ENCODE measurements at places on chromosomes 7 and 10.

DNA sequence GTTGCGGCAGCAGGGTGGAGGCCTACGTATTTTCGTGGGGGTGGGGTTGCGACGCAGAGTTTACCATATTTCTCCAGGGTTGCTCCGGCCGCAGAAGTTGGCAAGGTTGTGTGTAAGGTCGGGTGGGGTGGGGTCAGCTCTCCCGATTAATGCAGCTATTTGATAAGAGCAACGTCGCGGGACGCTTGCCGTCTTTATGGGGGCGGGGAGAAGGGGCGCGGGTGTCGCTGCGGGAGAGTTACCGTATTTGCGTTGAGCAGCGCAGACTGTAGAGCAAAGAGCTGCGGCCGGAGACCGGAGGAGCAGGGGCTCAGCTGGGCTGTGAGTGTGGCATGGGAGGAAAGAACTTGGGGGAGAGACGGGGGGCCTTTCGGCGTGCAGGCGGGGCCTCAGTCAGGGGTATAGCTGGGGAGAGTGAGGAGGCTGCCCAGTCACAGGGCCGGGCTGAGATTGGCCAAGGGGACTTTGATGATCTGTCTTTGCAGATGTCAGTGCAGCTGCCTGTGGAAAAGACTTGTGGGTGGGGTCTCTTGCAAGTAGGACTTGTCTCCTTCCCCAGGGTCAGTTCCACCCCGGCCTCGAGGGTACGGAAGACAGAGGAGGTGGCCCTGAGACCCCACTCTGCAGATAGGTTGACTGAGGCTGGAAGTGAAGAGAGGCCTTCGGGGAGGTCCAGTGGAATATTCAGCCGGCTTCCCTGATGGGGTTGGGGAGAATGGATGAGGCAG, 26.6 kb downstream of the ZNF775 start:
- no peak for DNase-seq

DNA sequence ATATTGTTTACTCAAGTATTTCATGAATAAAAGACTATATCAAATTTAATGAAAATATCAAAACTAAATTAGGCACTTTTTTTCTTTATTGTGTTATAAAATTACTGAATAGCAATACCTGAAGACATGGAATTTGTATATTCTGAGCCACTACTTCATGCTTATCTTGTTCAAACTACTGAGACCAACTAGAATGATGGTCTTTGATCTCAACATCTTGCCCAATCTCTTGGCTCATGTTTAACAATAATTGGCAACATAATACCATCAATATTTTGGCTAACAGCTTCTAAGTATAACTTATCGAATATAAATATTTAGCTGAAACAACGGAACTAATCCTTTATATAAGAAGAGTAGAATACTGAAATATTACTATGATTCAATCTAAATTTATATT, 56.5 kb upstream of the AGMO start:
- DNase-seq: no peak

GRCh38 chr7:91835826-91836368, 44.6 kb downstream of the MTERF1 start:
- no peak for DNase-seq

DNA sequence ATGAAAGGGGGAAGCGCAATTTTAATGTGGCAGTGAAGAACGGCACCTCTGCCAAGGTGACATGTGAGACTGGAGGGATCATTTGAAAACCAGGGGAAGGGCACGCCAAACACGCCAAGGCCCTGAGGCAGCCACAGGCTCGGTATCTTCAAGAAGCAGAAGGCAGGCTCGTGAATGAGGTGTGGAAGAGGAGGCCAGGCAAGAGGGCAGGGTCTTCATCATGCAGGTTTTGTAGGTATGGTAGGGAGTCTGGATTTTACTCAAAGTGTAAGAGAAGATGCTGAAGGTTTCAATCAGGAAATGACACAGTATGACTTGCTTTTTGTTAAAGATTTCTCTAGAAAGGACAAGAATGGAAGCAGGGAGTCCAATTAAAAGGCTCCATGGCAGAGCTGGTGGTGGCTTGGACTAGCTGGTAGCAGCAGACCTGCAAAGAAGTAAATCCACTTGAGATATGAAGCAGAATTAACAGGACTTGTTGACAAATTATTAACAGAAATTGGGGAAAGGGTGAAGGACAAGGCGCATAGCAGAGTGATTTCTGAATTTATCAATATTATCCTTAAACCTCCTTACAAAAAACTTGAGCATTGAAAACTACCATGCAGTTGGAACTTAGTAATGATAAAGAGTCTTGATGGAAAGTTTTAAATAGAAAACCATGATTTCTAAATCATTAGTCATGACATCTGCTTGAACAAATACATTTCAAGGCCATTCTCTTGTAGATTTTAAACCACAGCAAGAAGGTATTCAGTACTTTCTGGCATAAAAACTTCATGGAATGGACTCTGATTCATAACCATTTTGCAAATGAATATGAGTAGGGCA, 70.4 kb downstream of the COA1 start:
- DNase-seq: no peak

- no peak for DNase-seq
These were observed 138.2 kb downstream of the ADAM12 start for GRCh38 chr10:126250045-126250444.

- DNase-seq: no peak
These were observed 111.5 kb upstream of the RAB18 start for GRCh38 chr10:27392606-27393005.

GRCh38 chr10:70970830-70971229, 82.5 kb upstream of the PCBD1 start:
- no peak for DNase-seq

GRCh38 chr10:131264110-131264788, 47.3 kb downstream of the TCERG1L start:
- no peak for DNase-seq

DNA sequence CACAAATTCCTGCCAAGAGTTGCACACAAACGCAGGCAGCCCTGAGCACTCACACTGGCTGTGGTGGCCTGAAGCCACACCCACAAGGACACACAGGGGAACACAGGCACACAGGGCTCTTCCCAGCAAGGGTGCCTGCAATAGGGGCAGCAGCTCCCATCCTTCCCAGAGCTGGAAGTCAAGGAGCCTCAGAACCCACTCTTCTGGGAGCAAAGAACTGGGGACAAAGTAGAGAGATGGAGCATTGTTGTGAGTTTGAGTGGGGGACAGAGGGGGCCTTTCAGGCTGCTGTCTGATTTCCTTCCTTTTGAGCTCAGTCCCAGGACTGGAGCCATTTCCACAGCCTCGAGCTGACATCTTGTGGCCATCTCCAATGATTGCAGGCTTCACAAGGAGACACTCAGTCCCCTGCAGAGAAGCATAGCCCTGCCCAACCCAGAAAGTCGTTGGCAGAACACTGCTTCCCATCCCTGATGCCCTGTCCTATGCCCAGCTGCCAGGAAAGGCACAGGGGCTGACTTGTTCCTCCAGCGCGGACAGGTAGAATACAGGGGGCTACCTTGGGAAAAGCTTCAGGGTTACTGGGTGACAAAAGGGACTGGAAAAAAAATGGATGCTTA, 34.4 kb upstream of the SLF2 start:
- DNase-seq: peak; percentile 8

DNA sequence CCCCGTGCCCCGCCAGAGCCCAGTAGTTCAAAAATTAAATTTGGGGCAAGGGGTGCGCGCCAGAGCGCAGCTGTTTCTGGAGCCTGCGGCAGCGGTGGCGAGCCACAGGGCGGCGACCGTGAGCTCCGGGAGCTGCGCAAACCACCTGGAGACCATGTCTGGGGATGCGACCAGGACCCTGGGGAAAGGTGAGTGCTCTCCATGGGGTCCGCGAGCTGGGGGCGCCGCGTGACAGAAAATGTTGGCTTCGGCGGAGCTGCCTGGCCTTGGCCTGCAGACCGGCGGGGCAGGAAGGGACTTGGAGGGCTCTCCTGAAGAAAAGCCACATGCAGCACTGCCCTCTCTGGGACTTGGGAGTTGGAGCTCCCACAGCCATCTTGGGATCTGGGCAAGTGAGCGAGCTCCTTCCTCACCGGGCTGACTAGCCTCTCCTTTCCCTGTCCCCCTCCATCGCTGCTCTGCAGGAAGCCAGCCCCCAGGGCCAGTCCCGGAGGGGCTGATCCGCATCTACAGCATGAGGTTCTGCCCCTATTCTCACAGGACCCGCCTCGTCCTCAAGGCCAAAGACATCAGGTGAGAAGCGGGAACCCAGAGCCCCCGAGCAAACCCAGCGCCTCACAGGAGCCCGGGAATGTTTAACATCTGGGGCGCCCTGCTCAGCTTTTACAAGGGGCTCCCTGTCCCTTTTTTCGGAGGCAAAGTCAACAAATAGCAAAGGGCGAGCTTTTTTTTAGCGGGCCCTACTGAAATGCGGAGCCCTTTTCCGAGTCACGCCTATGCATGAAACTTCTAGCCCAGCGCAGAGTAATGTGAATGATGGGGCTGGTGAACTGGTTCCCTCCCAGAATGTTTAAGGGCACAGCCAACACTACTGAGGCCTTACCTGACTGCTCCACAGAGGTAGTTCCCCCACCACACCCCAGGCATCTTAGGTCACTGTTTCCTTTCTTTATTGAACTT, 6.1 kb downstream of the GSTO2 start:
- DNase-seq: no peak

DNA sequence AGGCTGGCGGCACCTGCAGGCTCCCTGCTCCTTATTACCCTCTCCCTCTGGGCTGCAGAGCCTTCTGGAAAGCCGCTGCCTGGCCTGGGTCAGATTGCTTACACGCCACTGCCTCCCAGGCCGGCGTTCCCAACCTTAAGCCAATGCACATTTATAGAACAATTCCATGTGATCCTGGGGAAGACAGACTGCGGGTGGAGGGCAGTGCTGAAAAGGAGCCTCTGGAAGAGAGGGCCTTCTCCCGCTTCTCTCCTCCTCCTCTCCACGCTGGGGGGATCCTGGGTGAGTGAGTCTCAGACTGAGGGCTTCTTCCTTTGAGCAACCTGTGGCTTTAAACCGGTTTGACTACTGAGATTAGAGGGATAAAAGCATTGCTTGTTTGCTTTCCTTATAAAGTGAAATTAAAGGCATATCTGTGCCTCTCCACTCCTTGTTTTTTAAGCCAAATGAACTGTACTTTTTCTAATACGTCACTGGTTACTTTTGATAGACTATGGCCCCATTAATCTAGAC, 5.5 kb downstream of the TACC2 start:
- no peak for DNase-seq

DNA sequence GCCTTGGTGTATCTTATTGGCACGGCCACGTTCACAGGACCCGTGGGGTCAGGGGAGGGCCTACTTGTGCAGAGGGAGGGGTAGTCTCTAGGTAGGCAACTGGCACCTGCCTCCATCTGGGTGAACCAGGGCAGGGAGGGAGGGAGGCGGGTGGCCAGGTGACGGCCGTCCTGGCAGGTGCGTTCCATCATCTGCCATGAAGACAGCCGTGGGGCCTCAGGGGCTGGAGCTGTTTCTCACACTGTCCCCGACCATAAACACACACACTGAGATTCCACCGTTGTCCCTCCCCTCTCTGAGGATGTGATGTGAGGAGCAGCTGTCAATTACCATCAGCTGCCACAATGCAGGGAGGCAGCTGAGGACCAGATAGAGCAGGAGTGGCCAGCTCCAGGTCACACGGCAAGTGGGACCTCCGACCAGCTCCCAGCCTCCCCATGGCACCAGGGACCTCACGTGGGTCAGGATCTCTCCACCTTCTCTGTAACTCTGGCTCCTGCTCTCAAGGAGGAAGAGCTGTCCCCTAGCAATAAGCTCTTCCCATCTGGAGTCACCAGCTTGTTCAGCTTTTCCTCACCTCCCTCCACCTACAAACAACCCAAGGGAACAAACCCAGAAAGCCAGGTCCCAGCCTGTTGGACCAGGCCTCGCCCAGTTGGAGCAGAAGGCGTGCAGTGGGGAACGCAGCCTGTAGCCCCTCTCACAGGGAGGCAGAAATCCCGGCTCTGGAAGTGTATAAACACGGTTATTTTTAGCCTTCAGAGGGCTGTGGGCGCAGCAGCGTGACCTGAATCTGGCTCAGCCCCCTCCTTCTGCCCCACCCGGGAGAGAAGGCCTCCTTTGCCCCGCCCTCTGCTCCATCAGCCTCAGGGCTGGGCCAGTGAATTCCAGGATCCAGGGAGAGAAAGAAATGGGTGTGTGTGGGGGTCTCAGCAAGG, 33.1 kb downstream of the ZMIZ1 start:
- DNase-seq: no peak

GRCh38 chr7:137789215-137789882, 57.4 kb downstream of the DGKI start:
- no peak for DNase-seq

- DNase-seq: no peak
These were observed 117.4 kb downstream of the LHPP start for GRCh38 chr10:124579011-124579399.

- no peak for DNase-seq
These were observed 16.0 kb downstream of the IL2RA start for GRCh38 chr10:6045878-6046772.

GRCh38 chr7:74312418-74313028, 23.3 kb downstream of the CLIP2 start:
- DNase-seq: no peak

DNA sequence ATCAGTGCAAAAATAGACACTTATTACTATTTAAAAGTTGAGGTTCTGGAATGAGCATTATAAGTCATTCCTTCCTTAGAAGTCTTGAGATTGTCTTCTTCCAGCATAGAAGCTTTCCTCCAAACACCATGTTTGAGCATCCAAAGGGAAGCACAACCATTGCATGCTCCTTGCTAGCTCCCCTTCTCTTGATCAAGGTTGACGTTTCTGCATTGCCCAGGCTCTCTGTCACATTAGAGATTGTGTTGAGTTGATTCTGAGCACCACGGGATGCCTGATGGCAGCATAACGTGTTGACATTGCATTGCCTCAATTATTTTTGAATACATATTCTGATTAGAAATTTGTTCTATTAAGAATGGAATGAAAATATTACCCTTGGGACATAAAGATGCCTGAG, 322.2 kb downstream of the CDK14 start:
- no peak for DNase-seq

GRCh38 chr7:151924508-151924907, 31.7 kb upstream of the GALNTL5 start:
- DNase-seq: no peak

GRCh38 chr7:116364469-116364868, 135.1 kb upstream of the CAV2 start:
- DNase-seq: no peak

GRCh38 chr7:131547589-131547988, 8.8 kb downstream of the PODXL start:
- no peak for DNase-seq

- DNase-seq: no peak
These were observed 828.8 kb upstream of the MBL2 start for GRCh38 chr10:53601260-53601875.

- no peak for DNase-seq
These were observed 22.3 kb downstream of the TTYH3 start for GRCh38 chr7:2654059-2654458.

DNA sequence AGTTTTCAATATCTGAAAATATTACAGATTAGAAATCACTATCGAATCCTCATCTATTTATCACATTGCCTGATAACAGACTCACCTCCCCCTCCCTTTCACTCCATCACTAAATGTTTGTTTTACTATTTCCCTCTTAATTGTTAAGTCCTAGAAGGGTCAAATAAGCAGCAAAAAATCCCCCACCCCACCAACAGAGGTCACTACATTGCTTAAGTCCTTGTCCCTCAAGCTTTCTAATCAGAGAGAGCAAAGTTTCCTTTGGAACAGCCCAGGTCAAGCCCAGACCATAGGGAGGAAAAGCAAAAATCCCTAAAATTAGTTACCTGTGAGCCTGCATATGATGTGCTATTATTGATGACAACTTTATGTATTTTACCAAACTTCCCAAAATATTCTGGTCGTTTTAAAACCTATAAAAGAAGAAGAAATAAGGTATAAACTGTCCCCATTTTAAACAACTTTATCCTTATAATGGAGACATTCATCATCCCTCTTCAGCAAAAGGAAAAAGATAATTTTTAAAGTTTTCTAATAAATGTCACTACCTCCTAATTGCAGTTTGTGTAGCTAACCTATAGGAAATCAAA, 95.0 kb downstream of the CNOT4 start:
- no peak for DNase-seq
